ENCODE measurements at places on chromosomes 16 and 17.
A peak's percentile ranks its signal among the peaks of the same experiment; 100 is the strongest.

- peak; percentile 24 for DNase-seq
These were observed 12.7 kb downstream of the MRM3 start for GRCh38 chr17:794876-795275.

- DNase-seq, result no peak
These were observed 11.9 kb downstream of the TMEM204 start for GRCh38 chr16:1545044-1546040.

- DNase-seq, result peak; percentile 34
These were observed 46.6 kb upstream of the MED13 start for GRCh38 chr17:62111562-62112171.

- DNase-seq, result no peak
These were observed 30.7 kb downstream of the ELAC2 start for GRCh38 chr17:12987120-12987519.

DNA sequence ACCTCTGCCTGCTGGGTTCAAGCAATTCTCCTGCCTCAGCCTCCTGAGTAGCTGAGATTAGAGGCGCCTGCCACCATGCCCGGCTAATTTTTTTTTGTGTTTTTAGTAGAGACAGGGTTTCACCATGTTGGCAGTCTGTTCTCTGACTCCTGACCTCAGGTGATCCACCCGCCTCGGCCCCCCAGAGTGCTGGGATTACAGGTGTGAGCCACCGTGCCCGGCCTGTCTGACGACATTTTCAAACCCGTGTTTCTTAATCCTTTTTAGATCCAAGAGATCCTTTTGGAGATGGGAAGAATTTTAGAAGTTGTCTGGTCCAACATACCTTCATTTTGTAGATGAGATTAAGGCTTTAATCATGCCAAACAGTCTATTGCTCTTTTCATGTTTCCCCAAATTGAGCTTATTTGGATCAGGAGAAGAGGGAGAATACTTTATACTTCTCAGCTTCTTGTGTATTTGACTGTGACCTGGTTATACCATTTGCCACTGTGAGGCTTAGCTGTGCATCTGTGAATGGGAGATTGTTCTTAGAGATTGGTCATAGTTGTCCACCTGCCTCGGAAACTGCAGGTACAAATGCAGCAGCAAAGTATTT, 25.8 kb downstream of the USP10 start:
- DNase-seq, result no peak

- DNase-seq, result peak; percentile 95
These were observed 61.3 kb downstream of the CDRT4 start for GRCh38 chr17:15406081-15406480.

DNA sequence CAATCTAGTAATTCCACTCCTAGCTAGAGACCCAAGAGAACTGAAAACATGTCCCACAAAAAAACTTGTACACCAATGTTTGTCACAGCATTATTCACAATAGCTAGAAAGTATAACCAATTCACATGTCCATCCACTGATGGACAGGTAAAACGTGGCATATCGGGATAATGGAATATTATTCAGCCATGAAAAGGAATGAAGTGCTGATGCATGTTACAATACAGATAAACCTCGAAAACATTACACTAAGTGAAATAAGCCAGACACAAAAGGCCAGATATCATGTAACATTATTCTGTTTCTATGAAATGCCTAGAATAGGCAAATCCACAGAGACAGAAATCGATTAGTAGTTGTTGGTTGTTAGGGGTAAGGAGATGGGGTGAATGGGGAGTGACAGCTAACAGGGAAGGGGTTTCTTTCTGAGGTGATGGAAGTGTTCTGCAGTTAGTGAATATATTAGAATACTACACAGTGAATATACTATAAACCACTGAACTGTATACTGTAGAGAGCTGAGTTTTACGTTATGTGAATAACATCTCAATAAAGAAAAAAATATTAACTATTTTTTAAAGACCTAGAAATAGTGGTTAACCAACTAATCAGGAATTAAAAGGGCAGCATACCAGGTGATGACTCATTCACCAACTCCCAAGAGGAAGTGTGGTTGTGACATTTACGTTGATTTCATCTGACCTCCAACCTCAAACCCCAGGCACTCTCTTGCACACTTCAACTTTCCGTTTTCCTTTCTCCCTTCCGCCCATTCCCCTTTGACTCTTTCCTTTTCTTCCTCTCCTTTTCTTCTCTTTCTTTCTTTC, 48.6 kb downstream of the GAS7 start:
- DNase-seq, result peak; percentile 81

DNA sequence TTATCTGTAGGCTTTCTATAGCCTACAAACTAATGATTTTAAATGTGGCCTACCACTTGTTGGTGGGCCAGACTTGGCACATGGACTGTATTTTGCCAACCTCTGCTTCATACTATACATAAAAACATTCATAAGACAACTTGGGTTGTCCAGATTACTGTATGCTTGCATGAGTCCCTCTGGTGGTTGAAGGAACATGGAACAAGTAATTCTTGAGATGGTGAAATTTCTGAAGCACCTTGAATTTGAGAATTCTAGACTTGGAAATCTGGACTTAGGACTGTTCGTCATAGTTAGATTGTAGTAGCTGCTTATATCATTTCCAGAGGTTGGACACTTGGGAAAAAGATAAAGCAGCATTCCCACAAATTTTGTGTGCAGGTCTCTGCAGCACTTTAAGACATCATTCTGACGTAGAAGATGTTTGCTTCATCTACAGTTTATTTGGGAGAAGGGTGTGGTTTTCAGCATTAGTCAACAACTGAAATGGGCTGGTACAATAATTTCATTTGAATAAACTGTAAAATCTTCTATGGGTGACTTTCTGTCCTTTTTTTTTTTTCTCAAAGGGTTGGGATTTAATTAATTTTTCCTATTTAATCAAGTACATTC, 31.2 kb downstream of the NFATC3 start:
- no peak for DNase-seq

DNA sequence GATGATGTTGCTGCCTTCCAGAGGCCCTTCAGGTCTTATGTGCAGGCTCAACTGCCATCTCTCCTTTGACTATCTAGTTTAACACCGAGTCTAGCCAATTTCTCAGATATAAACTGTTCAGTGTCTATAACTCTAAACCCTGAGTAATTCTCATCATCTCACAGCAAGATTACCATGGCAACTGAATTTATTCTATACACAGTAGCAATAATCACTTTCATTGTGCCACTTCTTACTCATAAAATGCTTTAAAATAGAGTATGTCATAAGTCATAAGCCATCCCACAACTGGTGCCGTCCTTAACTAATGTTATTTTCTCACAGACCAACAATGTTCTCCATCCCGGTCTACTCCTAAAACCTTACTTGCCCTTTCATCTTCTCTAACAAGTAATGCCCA, 45.0 kb downstream of the SYNRG start:
- DNase-seq, result peak; percentile 11

DNA sequence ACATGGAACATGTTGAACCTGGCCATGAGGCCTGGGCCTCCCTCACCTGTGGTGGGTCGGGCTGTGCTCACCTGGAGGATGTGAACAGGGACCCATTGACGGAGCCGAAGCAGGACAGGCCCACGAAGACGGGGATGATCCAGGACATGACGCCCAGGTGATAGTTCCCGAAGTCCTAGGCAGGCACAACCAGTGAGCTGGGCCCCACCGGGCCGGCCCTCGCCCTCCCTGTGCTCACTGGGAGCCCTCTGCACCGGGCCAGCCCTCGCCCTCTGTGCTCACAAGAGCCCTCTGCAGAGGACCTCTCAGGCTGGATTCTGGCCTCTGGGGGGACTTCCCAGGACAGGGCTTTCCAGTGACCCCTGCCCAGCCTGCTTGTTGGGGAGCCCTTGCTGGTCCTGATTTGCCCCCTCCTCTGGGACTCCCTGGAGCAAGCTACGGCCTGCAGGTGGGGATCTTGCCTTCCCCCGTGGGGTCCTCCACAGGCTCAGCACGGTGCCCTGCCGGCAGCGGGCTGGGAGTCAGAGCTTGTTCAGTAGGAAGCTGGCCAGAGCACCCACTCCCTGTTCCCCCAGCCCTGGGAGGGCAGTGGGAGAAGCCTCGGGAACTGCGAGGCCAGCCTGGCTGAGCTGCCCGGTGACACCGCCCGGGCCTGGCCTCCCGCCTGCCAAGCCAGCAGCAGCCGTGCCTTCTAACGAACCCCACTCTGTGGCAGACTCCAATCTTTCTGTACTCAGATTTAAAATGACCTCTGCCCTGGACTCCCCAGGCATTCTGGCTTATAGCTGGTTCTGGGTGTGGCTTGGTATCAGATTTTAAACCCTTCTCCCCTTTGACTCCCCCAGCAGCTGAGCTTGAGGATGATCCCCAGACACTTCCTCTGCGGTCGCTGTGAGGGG, 30.4 kb downstream of the SLC7A5 start:
- DNase-seq, result no peak

GRCh38 chr17:82116246-82116645, 18.2 kb upstream of the FASN start:
- no peak for DNase-seq

DNA sequence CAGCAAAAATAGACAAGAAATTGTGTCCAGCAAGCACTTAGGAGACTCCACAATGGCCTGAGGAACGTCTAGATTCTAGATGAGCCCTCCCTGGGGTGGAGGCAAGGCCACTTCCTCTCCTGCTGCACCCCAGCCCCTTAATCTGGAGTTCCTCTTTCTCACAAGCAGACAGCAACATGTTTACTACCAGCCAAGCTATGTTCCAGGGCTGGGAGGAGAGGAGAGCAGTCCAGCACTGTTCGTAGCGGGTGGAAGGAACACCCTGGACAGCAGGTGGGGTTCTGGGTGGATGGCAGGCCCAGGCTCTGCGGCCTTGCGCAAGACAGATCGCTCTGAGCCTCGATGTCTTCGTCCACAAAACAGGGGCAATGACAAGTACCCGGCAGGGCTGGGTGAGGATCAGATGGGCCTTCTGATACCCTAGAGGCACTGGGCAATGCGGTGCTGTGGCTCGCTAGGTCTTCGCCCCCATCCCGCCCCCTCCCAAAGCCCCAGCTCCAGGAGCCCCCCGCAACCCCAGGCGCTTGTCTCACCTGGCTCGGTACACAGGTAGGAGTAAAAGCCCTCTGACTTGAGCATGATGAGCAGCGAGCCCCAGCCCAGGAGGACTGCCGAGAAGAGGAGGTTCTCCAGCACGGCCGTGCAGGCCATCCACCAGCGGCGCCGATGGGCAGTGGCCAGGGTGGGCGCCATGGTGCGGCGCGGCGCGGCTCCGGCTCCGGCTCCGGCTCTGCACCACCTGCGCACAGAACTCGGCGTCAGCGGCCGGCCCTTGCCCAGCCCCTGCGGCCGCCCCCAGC, 1.3 kb downstream of the SLC43A2 start:
- no peak for DNase-seq

- no peak for DNase-seq
These were observed 22.6 kb downstream of the GJD3 start for GRCh38 chr17:40341808-40342503.

DNA sequence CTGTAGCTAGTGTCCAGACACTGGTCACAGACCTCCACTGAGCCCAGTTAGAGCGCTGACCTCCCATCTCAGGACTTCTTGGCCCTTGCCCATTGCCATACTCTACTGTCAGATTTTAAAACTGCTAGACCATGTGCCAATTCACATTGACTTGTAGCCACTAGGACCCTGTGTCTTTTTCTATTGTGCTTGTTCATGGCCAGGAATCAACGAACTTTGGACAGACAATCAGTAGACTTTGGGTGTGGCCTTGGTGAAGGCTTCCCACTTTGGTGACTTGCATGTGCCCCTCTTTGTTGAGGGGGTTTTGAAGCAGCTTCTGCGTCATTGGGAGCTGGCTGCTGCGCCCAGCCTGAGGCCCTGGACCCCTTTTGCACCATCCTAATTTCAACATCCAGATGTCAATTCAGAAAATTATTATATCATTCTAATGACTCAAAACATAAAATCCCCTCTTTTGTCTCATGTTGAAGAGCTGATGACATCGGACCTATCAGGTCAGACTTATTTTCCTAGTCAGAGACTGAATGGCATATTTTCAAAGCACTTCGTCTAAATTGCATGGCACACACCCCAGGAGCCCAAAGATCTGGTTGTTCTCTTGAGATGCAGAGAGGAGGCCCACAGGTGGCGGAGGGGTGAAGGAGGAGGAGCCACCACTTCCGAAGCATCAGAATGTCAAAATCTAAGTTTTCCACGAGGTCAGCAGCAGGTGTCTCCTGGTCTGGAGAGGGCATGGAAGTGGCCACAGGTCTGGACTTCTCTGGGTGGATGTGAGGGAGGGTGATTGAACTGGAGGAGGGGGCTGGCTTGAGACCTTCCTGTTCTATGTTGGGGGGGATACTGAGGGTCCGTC, 93.4 kb upstream of the CBX4 start:
- DNase-seq, result no peak

DNA sequence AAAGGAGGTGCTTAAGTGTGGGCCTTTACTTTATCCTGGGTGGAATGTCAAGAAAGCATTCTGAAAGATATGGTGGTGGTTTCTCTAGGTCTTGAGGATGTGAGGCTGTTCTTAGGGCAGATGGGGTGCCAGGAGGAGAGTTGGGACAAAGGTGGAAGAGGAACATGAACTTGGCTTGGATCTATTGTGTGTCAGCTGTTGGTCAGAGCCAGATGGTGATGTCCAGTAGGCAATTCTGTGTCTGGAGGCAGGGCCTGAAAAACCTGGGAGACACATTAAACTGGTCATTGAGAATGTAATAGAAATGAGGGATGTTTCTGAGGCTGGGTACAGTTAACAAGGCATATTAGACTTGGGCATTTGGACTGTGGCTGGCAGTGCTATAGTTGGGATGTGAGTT, 32.6 kb upstream of the RGS9 start:
- DNase-seq, result no peak

- DNase-seq, result no peak
These were observed 8.2 kb upstream of the MARCHF10 start for GRCh38 chr17:62816282-62816839.
